Urinary bladder (tissue), 4 donors: ENCODE measurements at places on chromosomes 1 and 21. TPM values are rescaled to one million over a fixed set of nuclear protein-coding genes. Genes with fewer than 3 reads are reported as not detected.

FLG2 gene
- not detected for total RNA-seq

PLPPR5 gene
- 4.1 TPM for total RNA-seq

DNAJC6 gene
- total RNA-seq = 5.6 TPM

IQGAP3 gene
- 11.8 TPM for total RNA-seq

CLDN17 gene
- not detected for total RNA-seq

AHDC1 gene
- total RNA-seq = 19.0 TPM

SHE gene
- 17.7 TPM for total RNA-seq

C1orf210 gene
- total RNA-seq = 0.90 TPM

FCGR3A gene
- 4.5 TPM for total RNA-seq

MYBPH gene
- total RNA-seq = 8.9 TPM

NHLH2 gene
- total RNA-seq = not detected

RGL1 gene
- total RNA-seq = 69.4 TPM

SLC9C2 gene
- not detected for total RNA-seq

KLHDC9 gene
- total RNA-seq = 1.3 TPM

HEYL gene
- 7.9 TPM for total RNA-seq

TMPRSS2 gene
- 27.1 TPM for total RNA-seq

SAMD13 gene
- 8.1 TPM for total RNA-seq

ADAMTS4 gene
- total RNA-seq = 4.4 TPM

RHEX gene
- 12.5 TPM for total RNA-seq
